Thymus (tissue), 14 donors: ENCODE measurements at places on chromosomes 2 and 18. TPM values are rescaled to one million over a fixed set of nuclear protein-coding genes. Genes with fewer than 3 reads are reported as not detected.

DNA sequence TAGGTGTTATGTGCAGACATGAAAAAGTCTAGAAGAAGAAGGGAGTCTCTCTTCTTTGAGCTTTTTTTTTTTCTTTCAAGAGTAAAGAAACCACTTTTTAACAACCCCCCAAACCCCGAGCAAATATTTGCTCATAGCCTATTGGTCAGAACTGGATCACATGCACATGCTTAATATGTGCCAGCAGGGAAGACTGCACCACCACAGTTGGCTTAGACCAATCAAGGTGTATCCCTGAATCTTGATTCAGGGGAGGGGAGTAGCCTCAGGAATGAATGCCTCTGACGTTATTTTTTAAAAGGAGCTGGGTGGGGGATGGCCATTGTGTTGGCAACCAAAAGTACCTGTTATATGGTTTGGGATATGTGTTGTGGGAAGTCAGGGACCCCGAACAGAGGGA lies 171.4 kb upstream of the NABP1 start:
- DNase-seq: no peak

LRP1B gene
- polyA plus RNA-seq: 0.18 TPM

- no peak for DNase-seq
Measured at GRCh38 chr2:39803839-39804238, 24.8 kb upstream of the THUMPD2 start.

DNA sequence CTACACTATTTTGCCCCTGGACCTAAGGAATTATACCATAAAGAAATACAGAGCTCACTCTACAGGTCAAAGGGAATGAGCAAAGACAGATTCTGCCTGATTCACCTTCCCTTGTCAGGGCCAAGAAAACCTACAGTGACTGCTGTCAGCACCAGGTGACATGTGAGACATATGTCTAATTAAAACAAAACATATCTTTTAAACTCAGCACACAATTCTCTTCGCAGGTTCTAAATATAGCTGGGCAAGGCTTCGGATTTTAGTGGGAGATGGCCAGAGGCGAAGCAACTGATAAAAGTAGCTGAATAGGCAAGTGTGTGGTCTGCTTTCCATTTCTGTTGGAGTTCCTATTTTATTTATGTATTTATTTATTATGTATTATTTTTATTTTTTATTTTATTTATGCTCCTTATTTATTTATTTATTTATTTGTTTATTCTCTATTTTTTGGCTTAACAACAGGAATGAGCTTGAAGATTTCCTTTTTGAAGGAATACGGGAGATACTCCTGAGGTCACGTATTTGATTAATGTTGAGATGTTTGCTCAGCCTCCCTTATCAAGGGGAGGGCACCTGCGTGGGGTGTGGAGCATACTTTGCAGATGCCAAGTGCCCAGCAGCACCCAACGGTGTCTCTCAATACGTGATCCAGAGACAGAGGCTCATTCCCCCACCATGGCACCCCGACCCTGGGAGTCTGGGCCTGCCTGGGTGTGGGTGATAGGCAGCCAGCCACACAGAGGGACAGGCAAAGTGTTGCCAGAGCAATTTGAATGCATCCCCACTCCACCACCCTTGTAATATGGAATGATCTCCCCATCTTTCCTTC lies 141.8 kb downstream of the RNF152 start:
- DNase-seq: no peak

PRSS56 gene
- 0.09 TPM for polyA plus RNA-seq

DNA sequence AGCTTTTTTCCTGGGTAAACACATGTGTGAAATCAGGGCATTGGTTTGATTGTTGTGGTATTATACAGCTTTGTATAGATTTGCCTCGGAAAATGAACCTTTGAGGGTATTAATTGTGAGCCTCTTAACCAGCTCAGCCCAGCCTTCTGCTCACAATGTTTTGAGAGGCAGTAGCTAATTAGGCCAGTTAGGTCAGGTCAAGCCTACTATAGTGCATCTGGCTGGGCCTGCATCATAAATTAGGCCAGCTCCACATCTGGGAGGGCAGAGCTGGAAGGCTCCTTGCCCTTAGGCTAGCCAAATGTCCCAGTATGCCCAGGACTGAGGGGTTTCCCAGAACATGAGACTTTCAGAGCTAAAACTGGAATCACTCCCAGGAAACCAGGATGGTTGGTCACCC lies 43.0 kb downstream of the LRATD1 start:
- no peak for DNase-seq

- DNase-seq: no peak
Measured at GRCh38 chr2:148578493-148578884, 66.1 kb upstream of the EPC2 start.

DNA sequence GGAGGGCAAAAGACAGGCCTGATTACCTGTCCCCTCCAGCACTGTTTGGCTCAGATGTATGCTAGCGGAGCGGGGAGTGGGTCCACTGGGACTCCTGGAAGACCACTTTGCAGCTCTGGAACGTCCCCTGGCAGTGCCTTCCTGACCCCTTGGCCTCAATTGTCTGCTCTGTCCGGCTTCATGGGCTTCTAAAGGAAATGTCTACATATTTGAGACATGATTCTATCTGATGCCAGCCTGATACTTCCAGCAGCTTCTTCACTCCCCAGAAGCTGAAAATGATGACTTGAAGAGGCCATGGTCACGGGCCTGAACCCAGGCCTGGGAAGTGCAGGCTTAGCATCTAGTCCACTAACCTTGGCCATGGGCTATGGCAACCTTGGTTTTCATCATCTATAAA lies 112.1 kb downstream of the ACAA2 start:
- DNase-seq: no peak

ERFE gene
- polyA plus RNA-seq: 0.96 TPM

DNA sequence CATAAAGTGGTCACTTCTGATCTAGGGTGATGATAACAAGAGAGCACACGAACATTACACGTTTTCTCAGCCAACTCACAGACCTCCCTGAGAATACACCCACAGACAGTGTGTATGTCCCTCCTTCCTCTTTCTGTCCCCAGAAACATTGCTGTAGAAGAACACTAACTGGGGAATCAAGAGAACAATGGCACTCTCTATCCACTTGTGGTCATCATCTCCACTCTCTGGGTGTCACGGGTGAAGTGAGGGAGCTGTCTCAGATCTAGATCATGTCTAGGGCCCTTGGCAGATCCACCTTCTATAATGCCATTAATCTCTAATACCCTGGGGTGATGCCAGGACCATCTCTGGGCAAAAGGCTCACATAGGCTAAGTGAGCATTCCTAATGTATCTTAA lies 97.9 kb downstream of the DNER start:
- no peak for DNase-seq

DNA sequence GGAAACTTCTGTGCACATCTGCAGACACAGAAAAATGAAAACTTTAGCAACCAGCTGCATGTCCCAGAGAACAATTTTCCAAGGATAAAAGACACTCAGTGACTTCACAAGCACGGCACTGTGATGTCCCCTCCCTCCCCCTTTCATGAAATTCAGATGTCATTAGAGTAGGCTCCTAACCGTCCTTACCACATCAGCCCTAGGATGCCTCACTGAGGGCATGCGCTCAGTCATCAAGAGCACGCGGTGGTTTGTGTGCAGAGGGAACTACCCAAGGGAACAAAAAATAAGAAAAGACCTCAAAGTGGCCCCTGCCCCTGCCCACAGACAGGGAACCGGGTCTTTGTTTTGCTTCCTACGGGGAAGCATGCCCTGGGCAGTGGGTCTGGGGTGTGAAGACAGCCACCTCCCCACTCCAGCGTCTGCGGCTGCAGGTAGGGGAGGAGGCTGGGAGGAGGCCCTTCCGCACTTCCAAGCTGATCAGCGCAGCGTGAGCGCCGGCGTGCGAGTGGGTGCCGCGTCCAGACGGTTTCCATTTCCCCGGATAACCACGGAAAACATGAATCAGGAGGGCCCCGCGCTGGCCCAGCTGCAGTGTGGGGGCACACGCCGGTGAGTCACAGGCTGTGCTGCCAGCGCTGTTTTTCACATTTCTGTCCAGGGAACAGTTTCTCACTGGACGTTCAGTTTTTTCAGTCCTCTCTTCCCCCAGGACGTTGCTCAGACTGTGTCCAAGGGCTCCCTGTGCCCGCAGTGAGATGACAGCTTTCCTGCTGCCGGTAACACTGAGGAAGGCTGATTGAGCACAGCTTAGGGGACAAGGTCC lies 70.6 kb downstream of the COPS8 start:
- no peak for DNase-seq

DNA sequence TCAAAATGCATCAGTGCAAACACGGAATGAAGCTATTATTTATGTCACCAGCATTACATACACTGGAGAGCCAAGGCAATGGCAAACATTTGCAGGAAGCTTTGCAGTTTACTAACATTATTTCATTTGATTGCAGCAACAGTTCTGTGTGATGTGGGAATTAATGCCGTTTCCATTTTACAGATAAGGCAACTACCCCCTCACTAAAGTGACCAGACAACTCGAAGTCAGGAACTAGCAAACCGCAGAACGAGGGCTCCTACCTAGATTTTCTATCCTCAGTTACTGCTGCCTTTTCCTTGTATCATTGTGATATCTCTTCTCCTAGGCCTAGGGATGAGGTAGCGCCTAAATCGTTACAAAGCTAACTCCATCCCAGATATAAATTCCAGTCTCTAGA lies 85.5 kb downstream of the COLEC12 start:
- DNase-seq: no peak

- no peak for DNase-seq
Measured at GRCh38 chr18:36179562-36180355, 7.5 kb upstream of the MOCOS start.

- DNase-seq: no peak
Measured at GRCh38 chr2:6914828-6915227, 2.4 kb upstream of the RNF144A start.
